NCI-H524 treated with DMSO at 0.1 percent for 48 hours (cell line): ENCODE measurements at places on chromosomes 5 and 9.

GRCh38 chr5:167929841-167930240 lies 361.6 kb upstream of the WWC1 start:
- DNase-seq, result no peak

GRCh38 chr9:75131700-75132099 lies 43.4 kb downstream of the OSTF1 start:
- no peak for DNase-seq

GRCh38 chr9:79809931-79810330 lies 238.2 kb downstream of the TLE4 start:
- DNase-seq, result no peak

DNA sequence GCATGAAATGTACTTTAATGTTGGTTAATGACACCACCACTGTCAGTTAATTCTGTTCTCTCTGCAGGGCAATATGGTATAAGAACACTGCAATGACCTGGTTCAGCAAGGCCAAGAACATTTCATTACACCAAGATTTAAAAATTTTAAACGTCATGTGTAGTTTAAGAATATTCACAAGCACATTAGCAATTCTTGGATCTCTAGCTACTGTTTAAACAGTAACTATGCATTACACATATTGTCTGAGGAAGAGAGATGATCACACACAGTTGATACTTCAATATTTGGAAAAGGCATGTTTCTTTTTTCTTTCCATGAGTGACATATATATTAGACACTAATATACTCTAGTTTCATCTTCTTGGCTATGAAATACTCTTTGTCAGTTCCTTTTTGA lies 143.0 kb downstream of the ADAMTS12 start:
- DNase-seq, result no peak

DNA sequence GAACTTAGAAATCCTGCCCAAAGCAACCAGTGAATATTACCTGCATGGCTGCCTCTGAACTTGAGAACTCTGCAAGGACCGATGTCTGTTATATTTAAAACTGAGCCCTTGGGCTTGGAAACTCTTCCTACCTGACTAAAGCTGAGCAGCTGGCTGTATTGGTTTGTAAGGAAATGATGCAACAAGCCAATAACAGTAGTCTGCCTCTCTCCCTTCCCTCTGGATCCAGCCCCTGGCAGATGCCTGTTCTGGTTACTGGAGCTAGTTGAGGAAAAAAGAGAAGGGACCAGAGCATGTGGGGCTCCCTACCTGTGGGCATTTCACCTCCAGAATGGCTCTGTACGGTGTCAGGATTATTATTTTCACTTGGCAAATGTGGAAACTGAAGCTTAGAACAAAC lies 34.7 kb downstream of the SH3RF2 start:
- DNase-seq, result no peak

DNA sequence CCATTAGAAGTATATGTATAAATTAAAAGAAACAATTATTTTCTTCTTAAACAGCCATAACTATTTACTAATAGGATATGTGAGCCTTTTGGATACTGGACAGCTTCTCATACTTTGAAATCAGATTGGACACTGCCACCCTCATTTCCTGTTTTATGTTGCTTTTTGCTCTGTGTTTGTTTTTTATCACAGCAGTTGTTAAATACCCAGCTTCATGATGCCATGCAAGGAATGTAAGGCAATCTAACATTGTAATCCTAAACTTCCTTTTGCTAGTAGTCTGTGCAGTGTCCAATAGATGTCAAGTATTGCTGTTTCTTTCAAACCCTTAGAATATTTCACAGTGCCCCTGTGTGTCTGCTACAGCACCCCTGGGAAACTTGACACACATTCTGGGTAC lies 56.2 kb downstream of the CNTLN start:
- no peak for DNase-seq

- no peak for DNase-seq
These were observed 27.6 kb downstream of the MBLAC2 start for GRCh38 chr5:90446961-90447360.

DNA sequence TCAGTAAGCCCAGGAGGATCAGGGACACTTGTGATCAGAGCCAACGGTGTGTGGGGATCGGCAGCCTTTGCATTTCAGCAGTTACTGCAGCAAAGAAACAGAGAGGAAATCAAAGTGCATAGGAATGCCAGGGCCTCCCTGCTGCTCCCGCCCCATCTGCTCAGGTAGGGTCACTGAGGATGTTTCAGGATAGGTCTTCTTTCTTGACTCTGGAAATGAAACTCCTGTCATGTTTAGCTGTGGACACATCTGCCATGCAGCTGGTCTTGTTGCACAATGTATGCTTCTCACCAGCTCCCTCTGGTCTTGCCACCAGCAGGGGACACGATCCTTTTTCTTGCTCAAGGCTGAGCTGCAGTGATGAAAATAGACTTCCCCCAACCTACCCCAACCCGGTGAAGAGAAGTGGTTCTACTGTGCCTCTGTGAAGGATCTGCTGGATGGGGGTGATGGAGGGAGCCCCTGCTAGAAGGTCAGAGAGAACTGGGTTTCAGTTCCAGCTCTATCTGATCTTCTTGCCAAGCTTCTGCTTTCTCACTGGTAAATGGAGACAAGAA lies 185.2 kb upstream of the KLF4 start:
- no peak for DNase-seq

- no peak for DNase-seq
These were observed 171.7 kb downstream of the C9orf152 start for GRCh38 chr9:110036286-110036685.

GRCh38 chr5:1961304-1961946 lies 78.7 kb upstream of the IRX4 start:
- no peak for DNase-seq

GRCh38 chr9:85151162-85151561 lies 481.6 kb downstream of the NTRK2 start:
- no peak for DNase-seq

DNA sequence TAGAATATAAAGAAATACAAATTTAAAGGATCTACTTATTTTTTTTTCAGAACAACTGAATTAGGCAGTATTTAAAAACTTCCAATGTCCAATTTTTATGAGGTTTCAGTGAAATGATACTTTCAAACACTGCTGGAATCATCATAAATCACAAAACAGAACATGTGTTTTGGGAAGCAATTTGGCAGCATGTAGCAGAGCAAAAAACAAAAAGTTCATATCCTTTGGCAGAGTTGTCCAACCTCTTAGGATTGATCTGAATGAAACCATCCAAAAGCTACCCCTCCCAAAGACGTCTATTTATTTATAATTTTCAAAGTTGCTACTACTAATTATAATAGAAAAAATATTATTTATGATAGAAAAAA lies 192.4 kb upstream of the PUM3 start:
- no peak for DNase-seq

DNA sequence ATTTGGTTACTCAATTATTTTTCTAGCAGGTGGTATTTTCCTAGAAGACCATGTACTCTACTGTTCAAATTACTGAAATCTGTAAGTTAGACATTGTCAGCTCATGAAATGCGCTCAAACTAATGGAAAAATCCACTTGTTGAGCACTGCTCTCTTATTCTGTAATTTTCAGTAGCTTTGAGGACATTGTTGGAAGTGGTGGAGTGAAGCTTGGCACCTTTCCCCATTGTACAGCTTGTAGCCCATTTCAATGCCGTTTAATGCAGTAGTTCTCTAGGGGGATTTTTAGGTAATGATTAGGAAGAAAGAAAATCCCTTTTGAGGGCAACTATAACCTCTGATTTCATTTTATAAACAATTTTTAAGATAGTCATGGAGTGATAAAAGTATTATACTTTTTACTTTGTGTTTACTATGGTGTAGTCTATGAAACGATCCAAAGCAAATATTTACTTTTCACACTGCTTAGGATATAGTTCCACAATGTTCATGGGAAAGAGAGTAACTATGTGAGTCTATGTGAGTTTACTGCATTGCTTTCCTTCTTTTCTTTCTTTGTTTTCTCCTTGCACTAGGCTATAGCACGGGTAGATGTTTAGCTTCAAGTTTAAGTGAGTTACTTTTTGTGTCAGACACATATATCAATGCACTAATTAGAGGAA lies 165.8 kb upstream of the ANKH start:
- no peak for DNase-seq

- DNase-seq, result no peak
These were observed 79.4 kb downstream of the NLN start for GRCh38 chr5:65801352-65801783.
